ENCODE measurements at places on chromosomes 11 and 22.

GRCh38 chr11:107840129-107840484 is 18.5 kb downstream of the SLC35F2 start:
- no peak for DNase-seq

DNA sequence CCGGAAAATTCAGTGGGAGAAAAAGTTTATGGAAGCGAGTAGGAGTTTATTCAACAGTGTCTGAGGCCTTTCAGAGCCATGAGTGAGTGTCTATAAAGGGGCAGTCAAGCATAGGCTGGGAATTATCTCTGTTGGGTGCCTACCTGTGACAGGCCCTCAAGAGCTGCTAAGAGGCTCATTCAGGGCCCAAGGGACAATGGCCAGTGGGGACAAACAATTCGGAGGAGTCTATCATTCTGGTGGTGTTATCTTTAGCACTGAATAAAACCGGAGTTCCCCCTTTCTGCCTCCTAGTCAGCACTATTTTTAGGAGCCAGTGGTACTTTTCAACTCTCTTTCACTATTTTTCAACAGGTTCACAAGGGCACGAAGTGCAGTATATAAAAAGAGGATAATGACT is 89.5 kb upstream of the HTATIP2 start:
- DNase-seq: no peak

GRCh38 chr11:115523727-115524399 is 19.6 kb upstream of the CADM1 start:
- no peak for DNase-seq

DNA sequence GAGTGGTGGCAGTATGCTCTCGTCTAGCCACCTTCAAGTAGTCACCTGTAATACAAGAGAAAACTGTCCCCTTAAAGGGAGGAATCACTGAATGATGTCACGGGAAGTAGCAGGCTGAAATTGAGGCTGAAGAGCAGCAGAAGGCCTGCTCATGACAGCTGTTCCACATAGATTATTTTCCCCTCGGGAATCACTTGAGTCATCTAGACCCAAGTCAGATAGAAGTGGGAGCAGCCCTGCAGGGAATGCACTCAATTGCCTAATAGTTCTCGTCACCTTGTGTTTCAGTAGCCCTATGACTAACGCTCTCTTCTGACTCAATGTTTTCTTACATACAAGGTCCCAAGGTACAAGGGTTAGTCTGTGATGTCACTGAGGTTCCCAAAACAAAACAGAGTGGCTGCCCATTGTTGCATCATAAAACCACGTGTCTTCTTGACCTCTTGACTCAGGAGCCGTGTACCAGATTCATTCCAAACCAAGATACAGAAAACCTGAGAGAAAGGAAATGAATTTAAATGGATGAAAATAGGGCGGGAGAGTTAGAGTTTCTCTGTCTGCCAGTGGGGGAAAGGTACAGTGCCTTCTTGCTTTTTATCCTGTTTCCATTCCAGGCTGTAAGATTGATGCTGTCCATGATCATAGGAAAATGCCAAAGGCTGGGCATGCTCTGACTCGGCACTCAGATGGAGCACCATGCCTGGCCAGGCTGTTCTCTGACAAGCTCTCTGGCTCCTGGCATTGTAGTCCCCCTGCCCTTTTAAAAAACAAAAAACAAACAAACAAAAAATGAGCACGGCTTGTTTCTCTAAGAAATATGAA is 21.6 kb upstream of the C11orf96 start:
- no peak for DNase-seq

- no peak for DNase-seq
Measured at GRCh38 chr11:75350743-75351540, 519 bp downstream of the ARRB1 start.

DNA sequence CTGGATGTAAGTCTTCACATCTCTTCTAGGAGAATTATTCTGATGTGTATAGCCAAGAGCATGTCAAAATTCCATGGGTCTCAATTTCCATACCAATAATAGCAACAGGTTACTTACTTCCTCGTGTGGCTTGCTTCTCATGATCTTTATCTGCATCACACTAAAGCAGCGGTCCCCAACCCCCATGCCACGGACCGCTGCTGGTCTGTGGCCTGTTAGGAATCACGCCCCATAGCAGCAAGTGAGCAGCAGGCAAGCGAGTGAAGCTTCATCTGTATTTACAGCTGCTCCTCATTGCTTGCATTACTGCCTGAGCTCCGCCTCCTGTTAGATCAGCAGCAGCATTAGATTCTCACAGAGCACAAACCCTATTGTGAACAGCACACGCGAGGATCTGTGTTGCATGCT is 28.9 kb upstream of the SLC25A1 start:
- DNase-seq: no peak

GRCh38 chr11:64340671-64341335 is 799 bp downstream of the CCDC88B start:
- DNase-seq: peak; percentile 69

DNA sequence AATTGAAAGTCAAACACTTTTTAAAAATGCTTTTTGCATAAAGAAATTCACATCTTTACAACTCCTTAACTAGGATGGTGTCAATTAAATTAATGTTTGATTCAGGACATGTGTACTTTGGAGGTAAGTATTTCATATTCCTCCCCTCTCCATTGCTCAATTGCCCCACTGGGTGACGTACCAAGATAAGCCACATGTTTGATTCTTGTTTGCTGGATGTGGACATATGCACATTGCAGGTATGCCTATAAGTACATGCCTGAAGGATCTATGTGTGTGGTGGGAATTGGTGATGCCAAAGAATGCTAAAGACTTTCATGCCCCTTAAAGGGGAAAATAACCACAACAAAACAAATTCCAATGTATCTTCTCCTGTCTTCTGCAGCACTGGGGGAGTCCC is 5.8 kb downstream of the CD44 start:
- no peak for DNase-seq

Data from stimulated activated CD8-positive, alpha-beta memory T cell treated with anti-CD3 and anti-CD28 coated beads, Interleukin-2, amount 100 ng/mL, for 1 hour (primary cell).